ENCODE measurements at places on chromosomes 12 and 14.

DNA sequence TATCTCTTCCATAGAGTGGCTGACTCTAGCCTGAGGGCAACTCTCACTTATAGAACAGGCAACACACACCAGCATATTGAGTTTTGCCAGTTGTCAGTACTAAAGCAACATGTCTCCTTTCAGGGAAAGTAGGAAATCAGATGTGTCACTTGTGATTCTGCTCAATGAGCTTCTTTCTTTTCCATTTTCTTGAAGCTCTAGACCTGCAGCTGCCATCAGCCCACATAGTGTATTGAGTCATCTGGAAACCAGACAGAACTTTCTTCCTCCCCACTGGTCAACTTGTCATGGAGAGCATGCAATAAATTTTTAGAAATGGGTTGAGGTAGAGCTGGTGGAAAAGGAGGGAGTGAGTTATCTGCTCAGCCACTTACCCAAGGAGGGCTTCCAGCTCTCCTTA, 209.0 kb upstream of the PLEKHG7 start:
- no peak for DNase-seq

DNA sequence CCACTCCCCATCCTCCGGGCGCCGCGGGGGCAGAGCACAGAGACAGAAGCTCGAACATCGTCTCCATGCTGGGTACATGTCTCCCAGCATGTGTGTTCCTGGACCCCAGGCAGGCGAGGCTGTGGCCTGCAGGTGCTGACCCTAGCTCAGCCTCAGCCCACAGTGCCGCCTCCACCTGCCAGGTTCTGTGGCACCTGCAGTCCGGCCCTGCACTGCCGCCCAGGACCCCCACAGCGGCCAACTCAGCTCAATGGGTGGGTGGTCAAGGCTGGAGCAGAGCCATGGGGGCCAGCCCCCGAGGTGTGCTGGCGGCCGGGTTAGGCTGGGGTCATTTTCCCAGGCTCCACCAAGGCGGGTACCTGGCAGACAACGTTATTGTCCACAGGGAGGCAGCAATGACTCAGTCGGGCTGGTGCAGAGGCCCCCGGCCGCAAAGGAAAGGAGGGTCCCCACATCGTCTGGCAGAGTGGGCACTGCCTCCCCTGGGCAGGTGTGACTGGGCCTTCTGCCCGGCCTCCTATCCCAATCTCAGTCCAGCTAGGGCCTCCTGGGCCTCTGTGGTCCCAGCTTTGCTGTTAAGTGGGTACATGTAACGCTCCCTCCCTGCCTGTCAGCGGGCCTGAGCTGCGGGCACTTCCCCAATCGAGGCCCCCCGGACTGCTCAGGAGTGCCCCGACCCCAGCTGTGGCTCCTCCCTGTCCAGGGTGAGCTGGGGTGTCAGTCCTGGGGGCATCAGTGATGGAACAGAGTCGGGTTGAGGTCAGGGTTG, 20.2 kb upstream of the NUDT14 start:
- DNase-seq, result no peak

GRCh38 chr12:128077211-128077916, 189.6 kb upstream of the TMEM132C start:
- no peak for DNase-seq

DNA sequence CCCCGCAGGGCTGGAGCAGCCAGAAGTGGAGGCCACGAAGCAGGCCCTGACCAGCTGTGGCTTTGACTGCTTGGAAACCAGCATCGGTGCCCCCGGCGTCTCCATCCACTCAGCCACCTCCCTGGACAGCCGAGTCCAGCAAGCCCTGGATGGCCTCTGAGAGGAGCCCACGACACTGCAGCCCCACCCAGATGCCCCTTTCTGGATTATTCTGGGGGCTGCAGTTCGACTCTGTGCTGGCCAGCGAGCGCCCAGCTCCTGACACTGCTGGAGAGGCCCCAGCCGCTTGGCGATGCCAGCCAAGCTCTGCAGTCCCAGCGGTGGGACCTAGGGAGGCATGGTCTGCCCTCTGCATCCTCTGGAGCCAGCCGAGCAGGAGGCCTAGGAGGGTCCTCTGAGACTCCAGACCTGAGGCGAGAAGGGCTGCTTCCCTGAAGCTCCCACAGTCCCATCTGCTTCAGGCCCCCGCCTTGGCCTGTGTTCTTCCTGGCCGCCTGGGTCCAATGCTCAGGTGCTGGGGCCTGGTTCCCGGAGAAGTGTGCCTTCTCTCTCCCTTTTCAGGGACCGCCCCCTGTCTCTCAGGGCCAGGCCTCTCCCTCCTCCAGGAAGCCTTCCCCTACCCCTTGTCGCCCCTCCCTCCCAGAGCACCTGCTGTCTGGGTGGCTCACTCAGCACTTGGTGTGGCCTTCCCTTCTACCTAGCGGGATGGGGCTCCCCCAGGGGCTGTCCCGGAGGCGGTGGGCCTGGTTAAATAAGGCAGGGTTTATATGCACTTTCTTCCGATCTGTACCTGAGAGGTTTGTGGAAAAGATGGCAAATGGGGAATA, 23.0 kb downstream of the MVK start:
- no peak for DNase-seq

GRCh38 chr12:92398565-92399309, 253.1 kb upstream of the BTG1 start:
- no peak for DNase-seq

- DNase-seq, result no peak
These were observed 24.0 kb upstream of the MDM1 start for GRCh38 chr12:68356060-68356695.

DNA sequence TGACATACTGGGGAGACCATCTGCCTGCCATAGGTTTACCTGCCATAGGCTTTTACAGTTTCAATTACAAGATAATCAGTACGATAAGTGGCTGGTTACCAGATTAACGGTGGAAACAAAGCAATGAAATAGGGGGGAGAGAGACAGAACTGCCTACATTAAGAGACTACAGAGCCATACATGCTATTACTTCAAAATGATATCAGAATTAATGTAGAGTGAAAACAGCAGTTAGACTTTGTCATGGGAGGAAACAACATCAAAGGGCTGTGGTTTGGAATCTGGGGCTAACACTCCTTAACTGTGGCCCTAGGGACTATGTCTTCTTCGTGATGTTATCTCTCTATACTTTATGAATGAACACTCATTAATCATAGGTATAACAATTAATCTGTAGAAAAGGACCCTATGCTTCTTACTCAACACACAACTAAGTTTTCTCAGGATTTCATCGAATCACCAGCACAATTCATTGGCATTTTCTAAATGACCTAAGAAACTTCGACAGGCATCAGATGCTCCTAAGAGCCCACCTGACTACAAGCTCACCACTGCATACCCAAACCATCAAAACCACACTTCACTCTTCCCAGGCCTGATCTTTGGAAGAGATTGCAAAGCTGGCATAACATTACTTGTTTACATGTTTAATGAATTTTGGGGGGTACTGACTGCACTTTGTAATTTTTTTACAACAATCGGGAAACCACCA, 475.6 kb upstream of the SOX5 start:
- DNase-seq, result no peak

DNA sequence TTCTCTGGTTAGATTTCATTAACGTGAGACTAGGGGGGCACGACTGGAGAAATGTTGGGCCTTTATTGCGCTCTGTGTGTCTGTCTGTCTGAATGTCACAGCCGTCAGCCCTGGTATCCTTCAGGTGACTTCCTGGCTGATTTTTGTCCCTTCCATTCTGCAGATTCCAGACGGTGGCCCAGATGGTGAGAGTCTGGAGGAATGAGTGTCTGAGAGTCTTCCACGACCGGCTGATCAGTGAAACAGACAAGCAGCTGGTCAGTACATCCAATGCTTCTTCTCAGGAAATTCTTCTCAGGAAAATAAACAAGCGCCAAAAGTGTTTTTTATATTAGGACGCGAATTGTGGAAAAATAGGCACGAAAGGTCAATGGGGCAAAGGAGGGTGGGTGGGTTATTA, 93.5 kb downstream of the CCDC92 start:
- DNase-seq, result no peak

DNA sequence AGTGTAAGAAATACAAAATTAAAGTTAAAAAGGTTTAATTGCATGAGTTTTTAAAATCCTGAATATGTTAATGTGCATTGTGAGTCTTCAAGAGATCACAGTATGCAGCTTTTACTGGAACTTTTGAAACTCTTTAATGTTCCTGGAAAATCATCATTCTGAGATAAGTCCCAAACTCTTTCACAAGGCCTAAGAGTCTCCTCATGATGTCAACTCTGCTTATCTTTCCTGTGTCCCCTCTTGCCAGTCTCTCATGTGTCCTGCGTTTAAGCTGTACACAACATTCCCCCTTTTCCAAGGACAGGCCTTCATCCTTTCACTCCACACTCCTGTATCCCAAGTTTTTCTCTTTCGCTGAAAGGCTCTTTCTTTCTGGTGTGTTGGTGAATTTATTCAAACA, 380.1 kb downstream of the SOX5 start:
- no peak for DNase-seq

DNA sequence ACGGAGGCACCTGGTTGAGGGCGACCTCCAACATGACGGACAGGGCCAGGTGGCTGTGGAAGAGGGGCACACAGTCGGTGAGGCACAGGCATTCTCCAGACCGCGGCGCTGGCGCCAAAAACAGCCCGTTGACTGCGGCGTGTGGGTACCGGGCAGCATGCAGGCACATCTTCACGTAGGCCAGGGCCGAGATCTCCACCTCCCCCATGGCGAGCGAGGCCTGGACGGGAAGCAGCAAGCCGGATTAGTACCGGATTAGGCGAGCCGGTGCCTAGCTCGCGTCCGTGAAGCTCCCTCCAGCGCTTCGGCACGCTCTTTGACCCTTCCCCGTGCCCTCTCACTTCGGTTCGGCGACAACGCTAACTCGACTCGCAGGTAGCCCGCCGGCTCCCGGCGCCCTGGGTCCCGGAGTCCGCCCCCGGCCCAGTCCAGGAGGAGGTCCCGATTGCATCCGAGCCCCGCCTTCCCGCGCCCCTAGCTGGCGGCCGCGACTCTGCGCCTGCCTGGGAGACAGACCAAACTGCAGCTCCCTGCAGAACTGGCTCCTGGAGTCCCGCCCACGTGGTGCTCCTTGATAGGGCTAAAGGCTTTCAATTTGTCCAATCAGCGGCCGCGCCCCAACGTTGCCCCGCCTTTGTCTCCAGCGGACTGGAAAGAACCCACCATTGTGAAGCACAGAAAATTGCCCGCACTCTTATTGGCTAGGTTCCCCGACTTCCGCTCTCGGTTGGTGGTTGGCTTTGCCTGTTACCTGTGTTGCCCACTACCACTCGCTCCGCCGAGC, at the start of gene EMC9:
Gene EMC9 (minus strand): TSS at position 495 of the 784 bp plus-strand sequence. CDS start 287 bp downstream, at position 208.
- peak; percentile 98 for DNase-seq

DNA sequence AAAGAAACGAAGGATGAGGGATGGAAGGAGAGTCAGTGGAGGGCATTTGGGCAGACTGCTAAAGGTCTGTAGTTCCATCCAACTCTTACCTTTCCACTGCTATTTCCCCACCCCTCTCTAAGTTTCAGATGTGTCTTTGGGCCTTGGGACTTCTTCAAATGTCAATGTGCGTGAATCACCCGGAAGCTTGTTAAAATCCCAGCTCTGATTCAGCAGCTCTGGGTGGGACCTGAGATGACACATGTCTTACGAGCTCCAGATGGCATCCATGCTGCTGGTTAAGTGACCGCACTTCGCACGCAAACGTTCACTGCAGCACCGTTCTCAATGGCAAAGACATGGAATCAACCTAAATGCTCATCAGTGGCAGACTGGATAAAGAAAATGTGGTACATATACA, 309.9 kb downstream of the VRK1 start:
- DNase-seq, result no peak

GRCh38 chr14:71498212-71498611, 434.0 kb upstream of the RGS6 start:
- DNase-seq, result no peak

DNA sequence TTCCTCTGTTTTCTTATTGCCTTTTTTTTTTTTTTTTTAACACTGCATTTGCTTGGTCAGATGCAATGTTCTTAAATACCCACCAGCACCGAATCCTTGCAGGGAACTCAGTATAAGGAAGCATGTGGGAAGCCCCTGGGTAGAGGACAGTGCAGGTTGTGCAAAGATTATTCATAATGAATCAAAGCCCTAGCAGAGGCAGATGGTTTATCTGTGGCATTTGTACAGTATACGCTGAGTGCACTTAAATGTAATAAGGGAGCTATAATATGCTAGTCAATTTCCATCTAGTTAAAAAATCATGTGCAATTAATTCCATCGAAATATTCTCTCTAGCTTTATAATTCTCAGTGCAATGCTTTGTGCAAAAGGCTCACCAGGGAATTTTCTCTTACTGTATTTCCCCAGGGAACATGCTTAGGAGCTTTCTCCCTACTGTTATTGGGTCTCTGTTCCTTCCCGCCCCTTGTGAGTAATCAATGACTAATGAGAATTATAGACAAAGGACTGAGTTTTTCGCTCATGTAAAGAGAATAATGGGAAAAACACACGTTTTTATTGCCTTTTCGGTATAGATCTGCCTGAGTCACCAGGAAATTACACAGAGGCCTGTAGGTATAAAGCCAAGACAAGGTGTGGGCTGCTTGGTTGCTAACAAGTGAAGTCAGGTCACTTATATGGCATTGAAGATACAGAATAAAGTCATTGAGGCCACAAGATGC, 1214.3 kb upstream of the TMEM132C start:
- DNase-seq, result no peak

DNA sequence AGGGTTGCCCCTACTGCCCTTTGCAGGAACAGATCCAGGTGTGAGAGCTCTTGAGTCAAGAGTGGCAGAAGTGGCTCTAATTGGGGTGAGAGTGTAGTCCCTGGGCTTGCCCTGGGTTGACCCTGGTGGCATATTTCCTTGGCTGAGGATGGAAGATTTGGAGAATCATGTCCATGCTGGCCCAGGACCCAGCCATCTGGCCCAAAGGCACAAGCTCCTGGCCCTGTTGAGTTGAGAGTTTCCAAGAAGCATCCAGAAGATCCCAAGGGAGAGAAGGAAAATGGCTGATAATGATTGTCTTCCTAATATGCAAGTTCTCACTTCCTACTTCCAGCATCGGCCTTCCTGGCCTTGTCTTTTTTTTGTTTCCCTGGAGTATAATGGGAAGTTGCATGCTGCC, 55.5 kb upstream of the SRSF5 start:
- no peak for DNase-seq

DNA sequence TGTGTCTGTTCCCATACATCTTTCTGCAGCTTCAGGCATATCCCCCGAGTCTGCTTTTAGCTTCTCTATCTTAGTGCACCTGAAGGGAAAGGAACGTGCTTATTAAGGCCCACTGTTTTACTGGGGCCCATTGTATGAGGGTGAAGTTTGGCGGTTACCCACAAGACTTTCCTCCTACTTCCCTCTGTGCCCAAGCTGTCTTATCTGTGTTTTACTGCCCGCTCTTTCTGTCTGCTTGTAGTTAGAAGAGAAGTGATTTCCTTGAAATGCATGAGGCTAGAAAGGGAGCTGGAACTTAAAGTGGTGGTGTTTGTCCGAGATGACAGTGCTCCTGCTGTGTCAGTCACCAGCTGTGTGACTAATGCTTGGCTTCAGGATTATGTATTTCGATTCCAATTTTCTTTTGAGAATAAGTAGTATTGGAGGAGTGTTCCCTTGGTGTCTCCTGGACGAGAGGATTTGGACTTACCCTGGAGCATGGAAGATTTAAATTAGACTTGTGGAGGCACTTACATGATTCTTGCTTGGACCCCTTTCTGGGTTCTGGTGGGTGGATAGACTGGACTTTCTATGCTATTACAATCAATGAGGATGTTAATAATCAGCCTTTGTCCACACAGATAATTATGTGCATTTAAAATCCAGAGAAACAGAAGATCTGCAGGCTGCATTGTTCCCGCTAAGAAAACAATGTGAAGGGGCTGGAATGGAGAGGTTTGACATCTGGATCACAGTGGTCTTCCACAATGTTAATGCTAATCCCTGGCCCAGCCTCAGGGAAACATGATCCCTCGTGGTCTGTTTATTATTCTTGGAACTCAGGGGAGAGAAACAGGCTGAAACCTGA, 13.9 kb upstream of the KRT86 start:
- no peak for DNase-seq
